ENCODE measurements at places on chromosomes 7 and 10.

GRCh38 chr7:44099669-44100068 lies 4.5 kb upstream of the AEBP1 start:
- no peak for DNase-seq

GRCh38 chr10:62018131-62018911 lies 116.8 kb downstream of the ARID5B start:
- no peak for DNase-seq

- DNase-seq: peak; percentile 46
Measured at GRCh38 chr7:76259124-76260093, 43.1 kb upstream of the HSPB1 start.

DNA sequence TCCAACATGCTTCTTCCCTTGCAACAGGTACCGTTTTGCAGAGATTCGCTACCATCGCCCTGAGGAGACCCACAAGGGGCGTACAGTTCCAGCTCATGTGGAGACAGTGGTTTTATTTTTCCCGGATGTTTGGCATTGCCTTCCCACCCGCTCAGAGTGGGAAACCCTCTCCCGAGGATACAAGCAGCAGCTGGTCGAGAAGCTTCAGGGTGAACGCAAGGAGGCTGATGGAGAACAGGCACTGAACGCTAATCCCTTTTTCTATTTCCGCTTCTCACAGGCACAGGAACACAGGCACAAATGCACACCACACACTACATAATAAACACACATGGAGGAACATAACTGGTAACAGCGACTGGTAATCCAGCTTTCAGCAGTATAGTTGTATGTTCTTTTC lies 35.2 kb downstream of the CCAR1 start:
- DNase-seq: no peak

DNA sequence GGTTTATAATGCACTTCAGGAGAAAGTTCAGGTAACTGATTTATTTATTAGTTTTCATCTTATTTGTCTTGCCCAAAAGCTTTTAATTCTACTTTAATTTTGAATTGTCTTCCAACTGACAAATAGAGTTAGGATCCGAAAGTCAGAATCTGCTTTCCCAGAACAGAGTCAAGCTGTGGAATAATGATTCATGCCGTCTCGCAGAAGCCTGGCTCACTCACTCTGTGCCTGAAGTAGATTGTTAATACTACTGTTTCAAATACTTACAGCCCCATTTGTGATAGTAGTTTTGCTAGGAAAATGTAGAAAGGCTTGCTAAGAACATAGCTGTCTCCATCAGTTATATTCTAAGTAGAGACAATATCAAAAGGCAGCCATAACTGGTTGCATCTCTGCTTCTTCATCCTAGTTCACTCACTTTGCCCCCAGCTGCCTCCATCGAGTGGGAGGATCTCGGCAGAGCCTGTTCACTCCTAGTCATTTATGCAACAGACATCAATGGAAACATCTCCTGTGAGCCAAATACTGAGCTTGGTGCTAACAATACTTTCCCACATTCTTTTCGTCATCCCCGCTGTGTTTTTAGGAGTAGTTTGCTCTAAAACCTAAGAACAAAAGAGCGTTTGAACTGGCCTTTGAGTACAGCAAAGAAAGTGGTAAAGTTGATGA lies 28.0 kb downstream of the ABRAXAS2 start:
- DNase-seq: no peak

DNA sequence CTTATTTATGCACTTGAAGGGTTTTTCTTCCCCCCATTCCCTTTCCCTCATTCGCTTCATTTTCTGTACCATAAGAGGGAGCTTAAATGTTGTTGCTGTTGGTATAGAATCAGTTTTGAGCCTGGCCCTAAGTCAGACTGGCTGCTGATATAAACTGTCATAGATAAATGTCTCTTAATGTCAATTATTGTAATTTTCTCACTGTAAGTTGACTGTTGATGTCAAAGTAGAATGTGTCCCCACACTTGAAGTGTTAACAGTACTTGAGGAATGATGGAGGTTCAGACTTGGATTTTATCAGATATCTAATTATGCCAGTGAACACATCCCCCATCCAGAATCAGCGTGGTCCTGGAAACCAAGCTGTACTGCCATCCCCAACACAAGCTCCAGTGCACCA lies 87.8 kb downstream of the PRR15 start:
- no peak for DNase-seq

- DNase-seq: no peak
Measured at GRCh38 chr7:41652267-41652666, 50.6 kb downstream of the INHBA start.

- peak; percentile 77 for DNase-seq
Measured at GRCh38 chr7:79452032-79452494, 1.4 kb downstream of the MAGI2 start.

DNA sequence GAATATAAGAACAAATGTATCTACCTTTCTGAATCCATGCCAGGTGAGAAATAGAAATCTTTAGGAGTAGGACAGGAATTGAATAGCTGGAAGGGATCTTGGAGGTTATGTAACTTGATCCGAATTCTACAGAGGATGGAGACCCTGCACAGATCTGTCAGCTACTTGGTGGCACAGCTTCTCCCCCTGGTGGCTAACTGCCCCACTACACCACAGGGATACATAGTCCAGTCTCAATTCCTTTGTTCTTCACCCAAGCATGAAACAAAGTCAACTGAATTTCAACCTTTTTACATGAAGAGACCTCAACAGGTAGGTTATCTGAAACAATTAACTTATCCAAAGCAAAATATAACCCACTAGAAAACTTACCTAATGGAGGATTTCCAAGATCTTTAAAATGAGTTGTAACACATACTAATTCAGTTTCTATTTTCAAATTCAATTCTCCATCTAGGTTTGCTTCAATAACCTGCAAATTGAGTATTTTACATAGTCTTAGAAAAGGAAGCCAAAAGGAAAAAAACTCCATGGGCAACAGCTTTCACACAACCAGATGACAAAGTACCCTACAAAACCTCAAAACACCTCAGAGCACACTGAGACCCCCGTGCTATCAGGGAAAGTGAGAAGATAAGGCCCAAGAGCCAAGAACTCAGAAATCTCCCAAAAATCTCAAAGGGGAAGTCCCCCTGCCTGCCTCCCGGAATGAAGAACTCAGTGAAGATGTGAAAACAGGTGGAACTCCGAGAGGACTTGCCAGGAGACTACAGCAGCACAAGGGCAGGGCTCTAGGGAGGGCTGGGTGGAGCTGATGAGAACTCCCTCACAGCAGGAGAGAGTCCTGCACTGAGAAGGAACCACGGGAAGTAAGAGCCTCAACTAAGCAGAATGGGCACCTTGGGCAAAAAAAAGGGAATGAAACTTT lies 10.3 kb downstream of the HUS1 start:
- DNase-seq: peak; percentile 86

GRCh38 chr7:69803699-69804516 lies 205.6 kb downstream of the AUTS2 start:
- no peak for DNase-seq

GRCh38 chr10:71359364-71360046 lies 37.2 kb upstream of the CDH23 start:
- no peak for DNase-seq

GRCh38 chr7:42186151-42186550 lies 50.9 kb downstream of the GLI3 start:
- DNase-seq: peak; percentile 61

- DNase-seq: no peak
Measured at GRCh38 chr7:123346766-123347165, 147.0 kb upstream of the SLC13A1 start.

- no peak for DNase-seq
Measured at GRCh38 chr10:124909563-124909962, 32.4 kb upstream of the ZRANB1 start.

- no peak for DNase-seq
Measured at GRCh38 chr7:133859231-133859630, 267.9 kb upstream of the LRGUK start.

DNA sequence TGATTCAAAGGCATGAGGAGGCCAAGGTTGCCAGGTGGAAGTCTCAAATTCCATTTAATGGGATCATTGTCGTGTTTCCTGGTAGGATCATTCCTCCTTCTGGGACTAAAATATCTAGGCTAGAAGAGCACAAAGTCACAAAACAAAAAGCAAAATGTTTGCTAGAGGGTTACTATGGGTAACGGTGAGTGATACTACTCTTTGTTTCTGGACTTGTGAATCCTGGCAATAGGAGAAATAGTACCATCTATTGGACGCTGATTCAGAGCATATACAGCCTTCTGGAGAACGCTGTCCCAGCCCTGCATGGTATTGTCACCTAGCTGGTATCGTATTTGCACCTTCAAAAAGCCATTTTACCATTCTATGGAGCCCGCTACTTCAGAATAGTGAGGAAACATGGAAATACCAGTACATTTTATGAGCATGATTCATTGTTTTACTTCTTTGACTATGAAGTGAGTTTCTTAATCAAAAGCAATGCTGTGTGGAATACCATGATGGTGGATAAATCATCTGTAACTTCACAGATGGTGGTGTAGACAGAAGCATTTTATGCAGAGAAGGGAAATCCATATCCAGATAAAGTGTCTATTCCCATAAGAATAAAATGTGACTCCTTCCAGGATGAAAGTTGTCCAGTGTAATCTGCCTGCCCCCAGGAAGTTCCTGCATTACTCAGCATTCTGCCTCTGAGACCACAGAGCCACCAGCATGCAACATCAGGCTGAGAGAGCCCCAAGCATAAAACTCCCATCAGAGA lies 361.0 kb downstream of the ETV1 start:
- DNase-seq: no peak

DNA sequence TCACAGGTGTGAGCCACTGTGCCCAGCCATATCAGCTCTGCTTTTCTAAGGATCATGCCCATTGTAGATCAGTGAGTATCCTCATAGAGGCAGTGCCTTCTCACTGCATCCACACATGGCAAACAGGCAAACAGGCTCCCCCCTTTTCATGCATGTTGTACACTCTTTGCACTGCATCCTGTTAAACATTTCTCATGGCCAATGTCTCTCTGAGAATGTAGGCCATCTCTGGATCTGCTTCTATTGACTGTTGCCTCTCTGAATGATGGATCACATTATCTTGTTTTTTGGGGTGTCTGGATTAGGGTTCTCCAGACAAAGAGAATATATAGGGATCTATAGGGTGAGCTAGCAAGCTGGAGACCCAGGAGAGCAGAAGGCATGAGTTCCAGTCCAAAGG lies 13.1 kb upstream of the PPIA start:
- DNase-seq: no peak

- no peak for DNase-seq
Measured at GRCh38 chr10:89373916-89374711, 3.7 kb upstream of the IFIT1B start.

DNA sequence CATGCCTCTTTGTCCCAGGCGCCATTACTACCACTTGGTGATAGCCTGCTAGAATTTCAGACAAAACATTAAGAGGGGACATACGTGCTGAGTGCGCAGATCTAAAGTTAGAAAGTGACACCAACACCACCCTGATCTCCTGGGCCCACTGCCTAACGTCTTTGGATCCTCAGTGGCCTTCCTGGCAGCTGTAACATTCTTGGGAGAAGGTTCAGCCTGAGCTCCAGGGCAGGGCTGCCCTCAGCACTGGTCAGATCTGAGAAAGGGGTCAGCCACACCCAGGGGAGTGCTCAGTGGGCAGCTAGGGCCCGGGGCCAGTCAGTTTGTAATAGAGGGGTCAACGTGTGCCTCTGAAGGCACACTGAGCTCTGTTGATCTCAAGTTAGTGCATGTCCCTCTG lies 48.4 kb downstream of the ZCCHC24 start:
- DNase-seq: no peak

DNA sequence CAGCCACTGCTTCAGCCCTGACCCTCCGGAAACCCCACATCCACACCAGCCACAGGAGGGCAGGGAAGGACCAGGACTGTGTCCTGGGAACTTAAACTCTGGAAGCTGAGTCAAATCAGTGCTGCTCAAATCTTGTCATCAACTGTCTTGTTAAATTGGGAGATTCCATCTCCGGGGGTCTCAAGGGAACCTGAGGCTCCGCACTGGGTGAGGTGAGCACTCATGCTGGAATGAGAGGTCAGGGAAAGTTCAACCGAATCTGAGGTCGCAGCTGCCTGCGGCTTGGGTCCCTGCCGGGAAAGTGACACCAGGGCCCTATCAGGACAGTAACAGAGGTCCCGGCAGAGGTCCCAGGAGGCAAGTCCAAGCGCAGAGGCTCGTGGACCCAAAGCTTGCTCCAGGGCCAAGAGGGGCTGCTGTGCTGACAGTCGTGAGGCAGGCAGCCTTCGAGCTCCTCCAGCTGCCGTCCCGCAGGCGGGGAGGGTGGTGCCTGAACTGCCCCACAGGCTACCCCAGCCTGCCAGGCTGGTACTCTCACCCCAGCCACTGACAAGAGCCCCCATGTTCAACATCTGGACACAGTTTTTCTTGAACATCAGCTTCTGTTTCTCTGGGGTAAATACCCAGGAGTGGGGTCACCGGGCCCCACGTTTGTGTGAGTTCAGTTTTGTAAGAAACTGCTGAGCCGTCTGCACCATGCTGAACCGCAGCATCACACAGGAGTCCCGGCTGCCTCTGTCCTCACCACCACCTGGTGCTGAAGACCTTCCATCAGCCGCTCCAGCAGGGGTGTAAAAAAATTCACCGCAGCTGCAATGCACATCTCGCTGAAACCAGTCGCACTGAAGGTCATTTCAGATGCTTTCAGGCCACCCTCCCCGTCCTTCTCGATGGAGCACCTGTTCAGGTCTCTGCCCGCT lies 101.0 kb downstream of the DIP2C start:
- no peak for DNase-seq

- DNase-seq: no peak
Measured at GRCh38 chr10:36421992-36422391, 703.4 kb upstream of the ANKRD30A start.

DNA sequence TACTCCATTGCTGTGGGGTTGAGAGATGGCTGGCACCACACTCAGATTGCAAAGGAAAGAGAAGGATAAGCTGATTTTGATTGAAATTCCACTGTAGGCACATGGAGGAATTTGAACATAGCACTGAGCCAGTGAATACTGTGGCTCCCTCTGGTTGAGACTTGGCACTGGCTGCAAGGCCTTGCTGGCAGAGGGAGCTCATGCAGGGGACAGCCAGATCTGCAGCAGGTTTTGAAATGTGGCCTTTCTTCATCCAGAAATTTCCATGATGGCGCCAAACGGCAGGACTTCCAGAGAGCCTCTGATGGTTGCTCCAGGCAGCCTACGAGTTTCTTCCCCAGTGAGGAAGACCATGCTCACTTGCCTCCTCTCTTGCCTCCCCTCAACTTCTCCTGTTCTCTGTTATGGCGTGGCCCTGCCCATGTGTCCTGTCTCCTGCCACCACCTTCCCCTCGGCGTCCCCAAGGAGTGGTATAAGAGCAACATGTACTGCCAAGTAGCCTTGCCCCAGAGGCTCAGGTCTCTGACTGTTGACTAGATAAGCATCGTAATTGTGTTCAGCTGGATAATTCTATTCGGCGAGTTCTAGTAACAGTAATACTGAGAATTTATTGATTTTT lies 265.6 kb downstream of the CCDC3 start:
- DNase-seq: no peak

- no peak for DNase-seq
Measured at GRCh38 chr7:55484241-55484640, 88.1 kb downstream of the VOPP1 start.

GRCh38 chr7:91847231-91847630 lies 33.3 kb downstream of the MTERF1 start:
- DNase-seq: no peak
